ENCODE measurements at places on chromosomes 6 and 20. TPM values are rescaled to one million over a fixed set of nuclear protein-coding genes. Genes with fewer than 3 reads are reported as not detected.

The HAO1 gene
- total RNA-seq, result not detected

The FRS3 gene
- 4.6 TPM for total RNA-seq

The MYLK4 gene
- 2.0 TPM for total RNA-seq

The ZBTB46 gene
- total RNA-seq, result 0.08 TPM

The HFE gene
- total RNA-seq, result 0.08 TPM

The TSHZ2 gene
- total RNA-seq, result 26.1 TPM

The SLC24A3 gene
- not detected for total RNA-seq

The OTOR gene
- total RNA-seq, result not detected

The MUCL3 gene
- not detected for total RNA-seq

Measured in CD4-positive, alpha-beta T cell (primary cell).